Substantia nigra (tissue), 51 donors: ENCODE measurements at places on chromosomes 6 and 20.

GRCh38 chr6:107334026-107334425 lies 125.3 kb downstream of the PDSS2 start:
- no peak for DNase-seq

DNA sequence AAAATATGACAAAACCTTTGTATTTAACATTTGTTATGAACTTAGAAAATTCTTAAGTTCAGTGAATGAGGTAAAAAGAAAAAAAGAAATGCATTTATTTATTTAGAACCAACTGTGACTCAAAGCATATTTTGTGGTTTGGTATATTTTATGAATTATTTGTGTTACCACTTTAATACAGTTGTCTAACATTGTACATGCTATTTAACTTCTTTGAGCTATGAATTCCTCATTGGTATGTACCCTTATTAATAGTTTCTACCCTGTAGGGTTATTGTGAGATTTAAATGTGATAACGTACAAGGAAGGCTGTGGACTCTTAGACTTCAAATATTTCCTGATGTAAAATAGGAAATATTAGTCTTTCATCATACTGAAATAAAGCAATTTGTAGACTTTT lies 162.6 kb downstream of the MMUT start:
- DNase-seq, result no peak

DNA sequence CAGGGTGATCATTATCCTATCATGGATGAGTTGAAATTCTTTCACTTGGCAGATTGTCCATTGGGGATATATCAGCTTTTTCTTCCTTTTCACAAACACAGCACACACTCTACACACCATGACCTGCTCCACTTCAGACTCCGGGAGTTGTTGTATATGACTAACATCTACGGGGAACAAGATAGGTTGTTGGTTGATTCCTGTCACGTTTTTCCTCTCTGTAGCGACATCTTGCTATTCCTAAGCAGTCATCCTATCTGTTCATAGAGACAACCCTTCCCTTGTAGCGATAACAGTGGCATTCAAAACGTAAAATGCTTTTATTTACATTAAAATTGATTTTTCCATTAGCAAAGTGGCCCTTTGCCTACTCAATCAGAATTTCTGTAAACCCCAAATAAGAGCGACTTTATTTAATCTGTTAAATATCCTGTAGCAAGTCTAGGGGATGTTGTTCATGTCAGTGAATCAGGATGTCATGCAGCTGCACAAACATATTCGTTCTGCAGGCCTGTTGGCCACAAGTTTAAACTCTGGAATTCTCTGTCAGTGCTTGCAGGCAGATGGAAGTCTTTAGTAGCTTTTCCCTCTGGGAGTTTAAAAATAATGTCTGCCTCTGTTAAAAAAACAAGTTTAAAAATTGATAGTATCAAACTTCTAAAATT lies 23.1 kb downstream of the PHACTR2 start:
- no peak for DNase-seq

- no peak for DNase-seq
These were observed 10.1 kb downstream of the PPP1R3G start for GRCh38 chr6:5095236-5095635.

DNA sequence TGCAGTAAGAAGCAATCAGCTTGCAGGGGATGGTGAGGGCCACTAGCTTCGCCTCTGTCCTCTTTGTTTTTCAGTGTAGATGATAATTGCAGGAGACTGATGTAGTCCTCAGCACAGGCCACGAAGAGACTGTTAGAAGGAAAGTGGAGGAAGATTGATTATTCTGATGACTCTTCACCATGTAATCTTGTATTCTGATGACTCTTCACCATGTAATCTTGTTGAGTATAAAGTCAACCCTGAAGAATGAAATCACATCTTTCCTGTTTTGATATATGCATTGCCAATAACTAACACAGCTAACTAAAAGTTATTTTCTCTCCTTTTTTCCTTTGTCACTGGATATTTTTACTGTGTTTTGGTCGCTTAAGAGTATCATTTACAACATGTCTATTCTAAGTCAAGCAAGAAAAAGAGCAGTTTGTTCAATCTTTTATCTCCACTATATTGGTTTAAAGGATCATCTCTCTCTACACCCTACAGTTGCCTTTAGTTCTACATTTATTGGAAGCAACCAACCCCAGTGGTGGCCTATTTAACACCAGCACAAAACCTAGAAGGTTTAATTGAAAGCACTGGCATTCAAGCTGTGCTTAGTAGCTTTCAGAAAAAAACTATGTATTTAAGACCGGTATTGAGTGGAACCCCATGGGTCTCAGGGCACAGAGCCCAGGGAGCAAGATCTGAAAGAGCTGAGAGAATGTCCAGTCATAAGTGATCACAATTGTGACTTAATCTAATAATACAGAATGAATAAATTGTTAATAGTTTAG lies 107.2 kb upstream of the BTBD3 start:
- no peak for DNase-seq

GRCh38 chr6:104050455-104050854 lies 809.3 kb downstream of the HACE1 start:
- no peak for DNase-seq

DNA sequence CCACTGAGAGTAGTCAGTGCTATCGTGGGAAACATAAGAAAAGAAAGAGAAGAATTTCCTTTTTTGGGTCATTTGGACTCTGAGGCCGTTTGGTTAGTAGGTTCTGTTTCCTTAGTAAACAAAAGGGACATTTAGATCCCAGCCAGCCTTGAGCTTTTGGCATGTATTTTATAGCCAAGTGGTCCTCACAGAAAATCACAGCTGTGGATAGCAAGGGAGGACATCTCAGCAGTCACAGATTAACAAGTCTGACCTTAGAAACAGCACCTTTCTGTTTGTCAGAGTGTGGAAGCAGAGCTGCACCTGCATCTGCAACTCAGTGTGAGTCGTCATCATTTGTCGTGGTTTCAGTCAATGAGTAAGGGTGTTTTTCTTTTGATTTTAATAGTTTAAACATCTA lies 40.5 kb downstream of the FAM120B start:
- DNase-seq, result no peak

DNA sequence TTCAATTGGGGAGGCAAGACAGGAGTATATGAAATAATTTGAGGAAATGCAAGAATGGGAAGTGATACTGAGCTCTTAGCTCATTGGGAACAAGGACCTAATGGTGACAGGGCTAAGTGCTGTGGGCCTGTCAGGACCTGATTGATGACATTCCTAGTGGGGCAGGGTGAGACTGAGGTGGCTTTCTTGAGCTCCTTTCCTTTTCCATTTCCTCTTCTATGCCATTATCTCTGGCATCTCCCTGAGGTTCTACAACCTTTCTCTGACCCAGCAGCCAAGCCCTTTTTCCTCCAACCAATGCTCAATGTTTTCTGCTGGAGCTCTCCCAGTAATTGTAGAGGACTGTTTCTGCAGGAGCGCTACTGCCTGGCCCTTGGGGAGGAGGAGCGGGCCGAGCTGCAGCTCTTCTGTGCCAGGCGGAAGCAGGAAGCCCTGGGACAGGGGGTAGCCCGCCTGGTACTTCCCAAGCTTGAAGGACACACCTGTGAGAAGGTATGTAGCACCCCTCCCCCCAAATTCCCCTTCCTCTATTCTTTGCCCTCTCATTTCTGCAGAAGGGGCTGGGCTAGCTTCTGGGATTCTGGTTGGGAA lies 2.8 kb upstream of the TOMM6 start:
- no peak for DNase-seq

DNA sequence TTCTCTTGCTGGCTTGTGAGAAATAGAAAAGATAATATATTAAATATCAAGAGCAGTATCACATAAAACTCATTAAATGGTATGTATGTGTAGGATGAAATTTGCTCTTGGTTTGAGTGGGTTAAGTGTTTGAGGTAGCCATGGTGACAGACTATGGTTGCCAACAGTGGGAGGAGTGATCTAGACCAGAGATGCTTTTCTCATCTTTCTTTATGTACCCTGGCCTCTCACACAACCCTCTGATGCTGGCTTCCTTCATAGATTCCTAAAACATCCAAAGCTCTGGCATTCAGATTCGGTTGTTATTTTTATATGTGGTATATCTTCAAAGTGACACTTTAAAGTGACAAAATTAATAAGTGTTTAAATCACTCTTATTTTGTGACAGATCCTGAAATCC lies 9.0 kb upstream of the MLIP start:
- no peak for DNase-seq

GRCh38 chr6:30093951-30094661 lies 18.5 kb upstream of the RNF39 start:
- no peak for DNase-seq

DNA sequence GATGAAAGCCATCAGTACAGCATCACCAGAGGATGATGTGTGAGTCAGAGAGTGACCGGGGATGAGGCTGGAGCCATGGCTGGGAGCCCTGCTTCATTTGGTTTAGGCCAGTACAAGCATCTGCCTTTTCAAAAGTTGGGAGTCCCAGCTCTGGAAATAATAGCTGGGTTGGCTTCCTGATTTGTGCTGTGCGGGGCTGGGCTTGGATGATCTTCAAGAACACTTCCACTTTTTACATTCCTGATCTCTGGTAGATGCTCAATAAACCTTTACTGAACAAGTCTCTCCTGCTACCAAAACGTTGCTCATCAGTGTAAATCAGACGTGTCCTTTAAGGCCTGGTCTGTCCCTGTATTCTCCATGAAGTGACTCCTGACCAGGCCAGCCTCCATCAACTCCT lies 44.1 kb upstream of the ADGRF4 start:
- no peak for DNase-seq

DNA sequence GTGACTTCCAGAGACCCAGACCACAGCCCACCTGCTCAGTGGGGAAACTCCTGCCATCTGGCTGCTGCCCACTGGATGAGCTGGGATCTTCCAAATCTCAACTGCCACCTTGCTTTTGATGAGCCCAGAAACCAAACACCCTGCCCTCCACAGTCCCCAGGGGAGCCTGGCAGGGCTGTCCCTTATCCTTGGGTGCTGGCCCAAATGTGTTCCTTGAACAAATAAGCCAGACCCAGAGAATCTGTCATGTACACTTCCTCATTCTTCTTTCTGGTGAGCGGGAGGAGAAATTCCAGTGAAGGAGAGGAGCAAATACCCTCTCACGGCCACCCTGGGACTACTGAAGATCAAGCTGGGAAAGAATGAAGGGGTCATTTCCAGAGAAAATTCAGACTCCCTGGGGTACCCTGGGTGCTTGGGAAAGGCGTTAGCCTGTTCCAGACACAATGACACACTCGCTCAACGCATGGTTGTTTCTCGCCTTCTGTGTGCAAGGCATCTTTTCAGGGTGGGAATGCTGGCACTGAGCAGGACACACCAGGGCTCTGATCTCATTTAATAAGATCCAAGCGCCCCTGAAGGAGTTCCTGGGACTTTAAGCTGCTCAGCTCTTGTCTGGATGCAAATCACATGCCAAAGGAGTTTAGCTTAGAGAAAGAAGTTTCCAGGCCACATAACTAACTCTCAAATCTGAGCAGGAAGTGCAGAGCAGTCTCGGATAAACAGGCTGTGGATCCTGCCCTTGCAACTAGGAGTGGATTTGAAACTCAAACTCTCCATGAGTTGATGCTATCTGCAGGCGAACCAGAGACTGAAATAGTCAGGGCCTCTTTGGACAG lies 38.5 kb downstream of the PXDC1 start:
- DNase-seq, result no peak

- no peak for DNase-seq
These were observed 232.3 kb downstream of the COL12A1 start for GRCh38 chr6:74973591-74973990.

DNA sequence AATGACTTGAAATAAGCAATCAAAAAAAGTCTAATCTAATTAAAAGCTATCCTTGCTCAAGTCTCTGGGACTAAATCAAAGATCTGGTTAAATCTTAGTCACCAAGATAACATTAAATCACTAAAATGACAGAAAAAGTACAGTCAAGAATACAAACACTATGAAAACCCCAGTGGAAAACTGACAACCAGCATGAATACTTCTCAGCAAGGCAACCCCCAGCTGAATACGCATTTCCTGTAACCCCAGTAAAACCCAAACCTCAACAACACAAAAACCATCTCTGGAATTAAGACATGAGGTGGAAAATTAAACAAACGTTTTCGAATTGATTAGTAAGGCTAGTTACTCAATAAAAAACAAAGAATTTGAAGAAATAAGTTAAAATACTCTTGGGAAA lies 23.7 kb upstream of the ZC3H12D start:
- DNase-seq, result no peak

DNA sequence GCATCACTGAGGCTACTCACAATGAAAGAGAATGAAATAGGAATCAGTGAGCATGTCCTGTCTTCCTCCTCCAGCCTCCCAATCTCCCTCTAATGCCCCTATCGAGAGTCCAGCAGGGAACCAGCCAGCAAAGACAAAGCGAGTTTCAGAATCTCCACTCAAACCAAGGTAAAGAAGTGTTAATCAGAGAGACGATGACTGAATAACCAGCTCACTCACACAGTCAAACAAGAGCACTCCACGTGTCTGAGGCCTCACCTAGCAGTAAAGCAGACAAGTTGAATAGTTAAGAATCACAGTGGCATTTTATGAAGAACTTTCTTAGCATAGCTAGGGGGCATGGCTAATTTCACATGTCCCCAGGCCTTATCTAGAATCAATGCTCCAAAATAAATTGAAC lies 3.3 kb upstream of the TREM1 start:
- no peak for DNase-seq

- DNase-seq, result no peak
These were observed 7.1 kb upstream of the MYLK2 start for GRCh38 chr20:31811796-31812728.

DNA sequence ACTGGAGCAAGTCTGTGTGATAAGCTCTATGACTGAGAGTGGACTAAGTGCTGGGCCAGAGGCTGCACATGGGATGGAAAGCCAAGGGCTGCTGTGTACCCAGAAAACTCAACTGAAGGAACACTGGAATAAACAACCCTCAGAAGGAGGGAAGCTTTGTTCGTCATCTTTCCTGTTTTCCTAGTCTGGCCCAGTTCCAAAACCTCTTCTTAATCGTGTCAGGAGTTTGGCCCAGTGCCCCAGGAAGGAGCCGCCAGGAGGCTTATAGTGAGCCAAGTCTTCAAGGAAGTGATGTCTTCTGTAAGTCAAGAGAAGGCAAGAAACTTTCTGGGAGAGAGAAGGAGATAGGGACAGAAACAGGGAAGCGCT lies 23.3 kb upstream of the TOP1 start:
- no peak for DNase-seq

GRCh38 chr6:93992976-93993375 lies 573.6 kb upstream of the EPHA7 start:
- DNase-seq, result no peak

GRCh38 chr6:64985726-64986125 lies 721.3 kb downstream of the EYS start:
- DNase-seq, result no peak

DNA sequence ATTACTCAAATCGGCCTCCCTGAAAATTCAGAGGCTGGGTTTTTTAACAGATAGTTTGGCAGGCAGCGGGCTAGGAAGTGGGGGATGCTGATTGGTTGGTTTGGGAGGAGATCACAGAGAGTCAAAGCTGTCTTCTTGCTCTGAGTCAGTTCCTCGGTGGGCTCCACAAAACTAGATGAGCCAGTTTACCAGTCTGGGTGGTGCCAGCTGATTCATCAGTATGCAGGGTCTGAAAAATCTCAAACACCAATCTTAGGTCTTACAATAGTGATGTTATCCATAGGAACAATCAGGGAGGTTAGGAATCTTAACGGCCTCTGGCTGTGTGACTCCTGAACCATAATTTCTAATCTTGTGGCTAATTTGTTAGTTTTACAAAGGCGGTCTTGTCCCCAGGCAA lies 190.7 kb downstream of the C6orf118 start:
- DNase-seq, result no peak

- no peak for DNase-seq
These were observed 49.2 kb downstream of the HECA start for GRCh38 chr6:139184047-139184446.
